ENCODE measurements at places on chromosomes 11 and 22.

DNA sequence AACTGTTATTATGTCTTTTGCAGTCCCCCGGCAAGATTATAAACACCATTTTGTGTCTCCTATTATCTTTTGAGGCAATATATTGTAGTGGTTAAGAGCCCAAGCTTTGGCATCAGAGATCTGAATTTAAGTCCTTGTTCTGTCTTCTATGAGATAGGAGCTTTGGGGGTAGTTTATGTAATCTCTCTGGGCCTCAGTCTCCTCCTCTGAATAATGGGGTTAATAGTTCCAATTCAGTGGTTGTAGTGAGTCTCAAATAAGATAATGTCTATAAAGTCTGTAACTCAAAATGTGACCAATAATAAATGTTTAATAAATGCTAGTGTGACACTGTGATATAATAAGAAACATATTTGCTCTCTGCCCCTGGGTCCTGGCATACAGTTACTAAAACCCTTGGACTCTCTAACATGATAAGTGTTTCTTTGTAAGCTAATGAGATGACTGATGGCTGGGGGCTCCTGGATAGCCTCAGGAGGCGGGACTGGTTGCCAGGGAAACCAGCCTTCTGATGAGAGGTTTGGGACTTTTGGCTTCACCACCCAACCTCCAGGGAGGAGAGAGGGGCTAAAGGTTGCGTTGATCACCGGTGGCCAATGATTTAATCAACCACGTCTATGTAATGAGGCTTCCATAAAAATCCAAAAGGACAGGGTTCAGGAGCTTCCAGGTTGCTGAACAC is 183.4 kb upstream of the MTMR2 start:
- DNase-seq, result no peak

DNA sequence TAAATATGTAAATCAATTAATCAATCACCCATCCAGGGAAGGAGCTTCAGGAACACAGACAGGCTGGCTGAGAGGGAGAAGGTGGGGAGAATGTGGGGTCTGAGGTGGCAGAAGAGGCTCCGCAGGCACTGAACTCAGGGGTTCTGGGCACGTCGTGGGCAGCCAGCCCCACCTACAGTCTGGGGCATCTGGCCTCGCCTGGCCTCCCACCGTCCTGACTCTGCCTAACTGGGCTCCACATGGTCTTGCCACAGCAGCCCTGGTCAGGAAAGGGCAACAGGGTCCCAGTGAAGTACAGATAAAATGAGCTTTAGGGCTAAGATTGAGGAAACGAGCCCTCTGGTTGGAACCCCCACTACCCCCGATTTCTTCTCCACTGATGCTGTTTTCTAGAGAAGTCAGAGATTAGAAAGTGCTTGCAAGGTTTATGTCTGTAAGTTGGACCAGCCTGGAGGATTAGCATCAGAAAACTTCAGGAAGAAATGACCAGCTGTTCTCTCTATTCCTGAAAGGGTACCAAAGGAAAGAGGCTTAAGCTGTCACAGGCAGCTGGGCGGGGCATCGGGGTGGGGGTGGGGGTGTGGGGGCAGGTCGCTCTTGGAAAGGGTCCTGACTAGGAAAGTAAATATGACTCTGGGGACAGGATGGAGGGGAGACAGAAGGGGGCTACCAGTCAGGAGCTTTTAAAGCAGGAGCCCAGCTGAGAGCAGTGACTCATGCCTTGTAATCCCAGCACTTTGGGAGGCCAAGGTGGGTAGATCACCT is 261.7 kb downstream of the BUD13 start:
- no peak for DNase-seq

DNA sequence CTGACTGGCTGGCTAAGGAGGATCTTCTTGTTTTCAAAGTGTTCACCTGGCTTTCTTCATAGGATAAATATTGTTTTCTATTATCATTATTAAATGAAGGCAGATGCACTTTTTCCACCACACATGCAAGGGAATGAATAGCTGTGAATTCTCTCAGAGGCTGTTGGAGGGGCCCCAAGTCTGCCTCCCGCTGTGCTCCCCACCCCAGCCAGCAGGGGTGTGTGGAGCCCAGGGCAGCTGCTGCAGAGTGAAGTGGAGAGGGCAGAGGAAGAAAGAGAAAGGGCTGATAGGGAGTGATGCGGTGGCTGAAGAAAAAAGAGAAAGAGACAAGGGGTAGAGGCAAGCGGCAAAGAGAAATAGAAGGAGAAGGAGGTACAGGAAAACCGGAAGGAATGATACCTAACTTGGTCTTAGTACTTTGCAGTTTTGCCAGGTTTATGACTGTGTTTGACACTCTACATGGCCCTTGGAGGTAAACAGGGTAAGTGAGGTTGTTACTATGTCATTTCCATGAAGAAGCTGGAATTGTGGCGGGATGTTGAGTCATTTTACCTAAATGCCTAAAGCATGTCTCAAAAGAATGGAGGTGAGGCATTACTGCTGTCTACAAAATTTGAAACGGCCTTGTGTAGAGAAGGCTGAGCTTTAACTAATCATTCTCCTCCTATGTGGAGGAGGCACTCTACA is 145.7 kb upstream of the B3GAT1 start:
- DNase-seq, result no peak

GRCh38 chr11:61163714-61164605 is 2.7 kb upstream of the VPS37C start:
- no peak for DNase-seq

DNA sequence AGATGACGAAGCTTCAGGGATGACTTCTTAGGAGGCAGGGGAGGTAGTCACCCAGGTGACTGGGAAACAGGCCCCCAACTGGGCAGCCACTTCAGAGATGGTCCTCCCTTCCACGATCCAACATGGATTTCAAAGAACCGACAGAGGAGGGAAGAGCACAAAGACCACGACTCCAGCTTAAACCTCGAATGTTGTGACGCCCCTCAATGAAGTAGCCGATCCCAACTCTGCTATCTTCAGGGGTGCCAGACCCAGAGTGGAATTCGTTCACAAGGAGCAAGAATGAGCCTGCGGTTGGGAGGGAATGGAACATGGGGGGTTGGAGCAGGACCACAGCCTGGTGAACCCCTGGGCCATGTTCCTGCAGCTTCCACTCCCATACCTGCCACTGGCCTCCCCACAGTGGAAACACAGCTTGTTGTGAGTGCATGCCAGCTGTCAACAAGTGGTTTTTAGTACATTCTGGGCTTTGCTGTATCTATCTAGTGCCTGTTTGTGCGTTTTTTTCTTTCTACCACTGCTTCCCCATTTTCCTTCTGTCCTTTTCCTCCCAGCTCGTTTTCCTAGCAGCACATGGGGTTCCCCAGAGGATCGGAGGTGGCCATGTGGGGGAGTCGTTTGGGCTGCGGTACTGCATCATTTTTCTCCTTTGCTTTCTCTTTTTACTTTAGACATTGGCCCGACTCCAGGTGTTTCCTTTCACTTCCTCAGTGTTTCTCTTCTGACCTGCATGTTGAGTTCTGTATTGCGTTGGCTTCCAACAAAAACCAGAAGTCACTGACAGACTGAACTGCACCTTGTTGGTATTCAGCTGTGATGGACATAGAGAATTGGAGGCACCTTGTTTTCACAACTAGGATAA is 65.8 kb downstream of the MORC2 start:
- DNase-seq, result no peak

GRCh38 chr22:39259666-39260065 is 14.9 kb upstream of the PDGFB start:
- no peak for DNase-seq

DNA sequence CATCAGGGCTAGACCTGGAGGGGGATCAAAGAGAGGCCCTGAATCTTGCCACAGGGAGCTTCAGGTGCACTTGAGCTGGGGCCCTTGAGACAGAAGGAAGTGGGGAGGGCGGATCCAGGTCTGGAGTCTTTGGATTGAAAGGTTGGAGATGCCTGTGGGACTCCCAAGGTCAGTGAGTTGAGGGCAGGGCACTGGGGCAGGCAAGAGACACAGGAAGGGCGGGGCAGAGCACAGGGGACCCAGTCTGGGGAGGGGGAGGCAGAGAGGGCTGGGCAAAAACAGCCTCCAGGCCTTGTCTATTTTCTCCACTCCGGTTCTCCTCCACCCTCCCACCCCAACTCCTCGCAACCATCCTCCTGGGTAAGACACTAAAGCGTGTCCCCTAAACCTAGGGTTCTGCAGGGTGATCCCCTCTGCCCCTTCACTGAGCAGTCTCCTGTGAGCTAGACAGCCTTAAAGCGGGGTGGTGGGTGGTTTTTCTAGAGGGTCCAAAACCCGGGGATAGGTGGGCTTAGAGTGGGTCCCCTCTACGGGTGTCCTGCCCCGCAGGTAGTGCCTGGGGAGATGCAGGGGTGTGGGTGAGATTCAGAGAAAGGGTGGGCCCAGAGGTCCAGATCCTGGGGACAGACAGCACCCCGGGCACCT is 38.6 kb upstream of the CELSR1 start:
- DNase-seq, result no peak

GRCh38 chr22:27993201-27993635 is 74.2 kb upstream of the PITPNB start:
- DNase-seq, result no peak

GRCh38 chr11:98100689-98101088 is 920.1 kb upstream of the CNTN5 start:
- DNase-seq, result no peak

DNA sequence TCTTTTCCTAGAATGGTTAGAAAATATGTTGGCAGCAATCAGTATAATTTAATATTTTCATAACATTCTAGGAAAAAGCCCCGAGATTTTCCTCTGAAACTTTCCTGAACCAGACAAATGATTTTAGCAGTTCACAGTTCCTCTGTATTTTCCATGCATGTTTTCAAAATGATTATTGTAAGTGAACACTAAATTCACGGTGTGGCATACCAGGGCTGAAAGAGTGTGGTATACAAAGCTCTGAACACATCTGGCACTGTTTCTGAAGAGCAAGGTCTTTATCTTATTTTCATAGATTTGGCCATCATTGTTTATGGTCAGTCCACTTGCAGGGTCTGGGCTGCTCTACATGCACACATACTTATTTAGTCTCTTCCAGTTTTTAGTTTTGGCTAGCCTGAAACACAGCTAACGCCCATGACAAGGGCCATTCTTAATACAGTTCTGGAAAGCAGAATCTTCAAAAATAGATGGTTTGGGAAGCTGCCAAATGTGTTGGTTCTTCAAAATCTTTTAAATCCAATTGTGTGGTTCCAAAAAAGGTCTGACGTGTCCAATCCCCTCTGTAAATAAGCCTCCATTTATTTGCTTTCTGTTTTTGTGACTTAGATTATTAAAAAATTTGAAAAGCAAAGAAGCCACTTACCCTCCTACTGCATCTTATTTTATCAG is 7.9 kb upstream of the GAB2 start:
- DNase-seq, result no peak

Data from fibroblast of skin of back (primary cell).